ENCODE measurements at places on chromosomes 4 and X. TPM values are rescaled to one million over a fixed set of nuclear protein-coding genes. Genes with fewer than 3 reads are reported as not detected.

Gene ARX
- not detected for total RNA-seq

Gene AFF2
- total RNA-seq = not detected

Gene HTATSF1
- total RNA-seq = 26.6 TPM

Gene SYTL4
- total RNA-seq = 20.1 TPM

Gene TCP11X2
- not detected for total RNA-seq

Gene RASSF6
- under 0.01 TPM for total RNA-seq

Gene GASK1B
- total RNA-seq = 196 TPM

Gene RS1
- total RNA-seq = not detected

Gene FGFBP2
- not detected for total RNA-seq
